ENCODE measurements at places on chromosomes 12 and 14.

DNA sequence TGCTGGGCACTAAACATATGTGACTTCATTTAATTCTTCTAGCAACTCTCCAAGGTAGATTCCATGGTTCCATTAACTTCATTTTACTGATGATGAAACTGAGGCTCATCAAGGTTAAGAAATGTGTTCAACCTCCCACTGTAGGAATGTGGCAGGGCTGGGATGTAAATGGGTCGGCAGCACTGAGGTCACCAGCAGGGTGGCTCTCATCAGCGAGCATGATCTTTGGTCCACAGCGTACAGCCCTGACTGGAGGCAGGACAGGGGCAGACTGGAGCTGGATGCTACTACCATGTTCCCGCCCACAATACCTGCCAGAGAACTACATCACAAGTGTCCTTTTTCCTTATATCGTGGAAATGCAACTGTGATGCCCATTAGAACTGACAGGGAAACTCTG, 4.6 kb downstream of the APPL2 start:
- DNase-seq, result no peak

DNA sequence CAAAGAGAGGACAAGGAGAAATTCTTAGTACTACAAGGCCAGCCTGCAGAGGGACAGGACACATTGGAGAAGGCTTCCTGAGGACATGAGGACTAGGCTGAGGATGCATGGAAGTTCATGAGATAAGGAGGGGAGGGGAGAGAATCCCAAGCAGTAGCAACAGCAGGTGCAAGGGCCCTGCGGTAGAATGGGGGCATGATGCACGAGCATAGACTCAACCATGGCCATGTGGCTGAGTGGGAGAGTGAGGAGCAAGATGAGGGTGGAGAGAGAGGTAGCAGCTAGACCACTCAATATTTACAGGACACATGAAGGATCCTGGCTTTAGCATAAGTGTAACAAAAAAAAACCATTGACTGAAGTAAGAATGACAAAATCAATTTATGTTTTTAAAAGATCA, 128.1 kb downstream of the PPM1H start:
- DNase-seq, result no peak

- no peak for DNase-seq
Observed at GRCh38 chr12:31298515-31298910, 27.4 kb downstream of the SINHCAF start.

- peak; percentile 99 for DNase-seq
Observed at GRCh38 chr12:53380104-53380793, at the start of gene SP1. SP1 (plus strand) TSS chr12:53380176; CDS start chr12:53380292, 116 bp downstream.

DNA sequence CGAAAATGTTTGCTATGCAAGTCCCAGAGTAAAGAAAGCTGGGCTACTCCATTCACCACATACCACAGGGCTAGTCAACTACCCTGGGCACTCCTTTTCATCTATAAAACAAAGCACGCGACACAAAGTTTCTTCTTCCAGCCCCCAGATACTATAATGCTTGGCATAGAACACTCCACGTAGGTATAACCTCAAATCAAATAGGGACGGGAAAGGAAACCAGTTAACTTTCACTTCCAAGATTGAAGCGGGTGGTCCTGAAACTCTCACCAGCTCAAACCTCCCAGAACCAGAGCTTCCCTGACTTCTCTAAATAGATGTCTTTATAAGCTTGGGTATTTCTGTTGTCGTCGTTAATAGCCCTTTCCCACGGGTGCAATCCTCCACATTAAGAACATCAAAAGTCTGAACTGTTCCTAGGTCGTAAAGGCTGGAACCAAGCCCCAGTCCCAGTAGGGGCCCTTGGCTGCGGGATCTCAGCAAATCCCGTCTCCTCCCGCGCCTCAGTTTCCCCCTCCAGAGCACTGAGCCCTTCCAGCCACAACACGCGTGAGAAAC, 647 bp downstream of the LGMN start:
- no peak for DNase-seq

GRCh38 chr12:6314776-6315175, 4.3 kb downstream of the PLEKHG6 start:
- DNase-seq, result no peak

Data from activated T-helper 1 cell treated with anti-CD3 and anti-CD28 coated beads, Interleukin-2, amount 50 U/mL, for 16 hours (primary cell).